ENCODE measurements at places on chromosomes 12 and 14. TPM values are rescaled to one million over a fixed set of nuclear protein-coding genes. Genes with fewer than 3 reads are reported as not detected.

Gene TMBIM6
- 755 TPM for total RNA-seq

Gene TC2N
- 38.1 TPM for total RNA-seq

Gene KRT79
- total RNA-seq, result 0.26 TPM

Gene PRB2
- not detected for total RNA-seq

Gene HCFC2
- 11.0 TPM for total RNA-seq

Gene APOLD1
- 10.4 TPM for total RNA-seq

Gene FKBP3
- 49.6 TPM for total RNA-seq

Gene KRT82
- not detected for total RNA-seq

Gene CIDEB
- total RNA-seq, result 12.9 TPM

Gene MYF5
- total RNA-seq, result not detected

Gene MLEC
- 88.9 TPM for total RNA-seq

Gene BCL11B
- total RNA-seq, result 54.4 TPM

Gene GPR137C
- total RNA-seq, result 0.12 TPM
